Left hindlimb (tissue), 1 donor: ENCODE measurements at places on chromosomes 1 and 21.

- no peak for DNase-seq
Observed at GRCh38 chr1:204924013-204924759, 53.5 kb downstream of the NFASC start.

DNA sequence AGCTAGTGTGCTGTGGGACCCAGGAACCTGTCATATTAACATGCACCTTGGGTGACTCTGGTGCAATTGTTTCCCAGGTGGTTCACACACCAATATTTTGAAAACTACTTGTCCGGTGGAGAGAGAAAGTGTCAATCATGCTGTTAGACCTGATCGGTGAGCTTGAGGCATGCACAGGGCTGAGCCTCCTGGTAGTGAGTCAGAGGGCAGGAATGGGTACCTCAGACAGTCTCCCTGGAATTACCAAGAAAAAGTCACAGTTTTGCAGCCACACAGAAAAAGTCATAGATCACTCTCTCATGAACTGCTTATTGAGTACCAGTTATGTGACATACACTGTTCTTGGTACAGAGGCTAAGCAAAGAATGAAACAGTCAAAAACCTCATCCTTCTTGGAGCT, 140.1 kb upstream of the NFIA start:
- no peak for DNase-seq

- no peak for DNase-seq
Observed at GRCh38 chr1:198919667-198920398, 281.0 kb downstream of the PTPRC start.

DNA sequence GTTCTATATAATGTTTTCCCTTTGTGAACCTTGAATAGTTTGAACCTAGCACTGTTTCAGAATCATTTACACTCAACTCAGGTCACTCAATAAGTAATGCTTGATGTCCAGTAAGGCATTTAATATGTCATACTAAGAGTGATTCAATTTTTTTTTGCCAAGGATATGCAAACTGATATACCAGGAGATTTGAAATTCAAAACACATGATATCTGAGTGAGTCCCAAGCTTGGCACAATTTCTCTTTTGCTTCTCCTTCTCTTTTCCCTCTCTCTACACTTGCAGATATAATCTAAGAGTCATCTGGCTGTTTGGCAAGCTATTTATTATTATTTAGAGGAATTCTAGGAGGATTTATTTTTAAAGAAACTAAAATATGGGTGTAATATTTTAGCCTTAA, 61.6 kb upstream of the SPAG17 start:
- DNase-seq = no peak

GRCh38 chr1:228336308-228337030, 70.2 kb downstream of the TRIM11 start:
- DNase-seq = peak; percentile 19

DNA sequence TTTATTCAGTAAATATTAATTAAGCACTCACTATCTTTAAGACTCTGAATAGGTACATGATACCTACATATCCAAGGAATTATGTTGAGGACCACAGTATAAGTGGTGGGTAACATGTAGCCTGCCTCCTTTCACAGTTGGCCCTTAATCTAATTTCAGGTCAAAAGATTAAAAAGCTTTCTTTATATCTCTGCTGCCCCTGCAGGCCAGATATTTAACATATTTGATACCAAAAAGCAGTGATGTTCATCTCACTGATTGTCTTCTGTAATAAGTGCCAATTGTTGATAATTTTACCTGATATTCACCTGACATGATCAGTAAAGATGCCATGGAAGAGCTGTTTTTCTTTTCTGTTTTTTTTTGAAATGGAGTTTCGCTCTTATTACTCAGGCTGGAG, 36.5 kb downstream of the RLF start:
- DNase-seq = no peak

- no peak for DNase-seq
Observed at GRCh38 chr1:29519108-29519787, 282.9 kb downstream of the PTPRU start.

DNA sequence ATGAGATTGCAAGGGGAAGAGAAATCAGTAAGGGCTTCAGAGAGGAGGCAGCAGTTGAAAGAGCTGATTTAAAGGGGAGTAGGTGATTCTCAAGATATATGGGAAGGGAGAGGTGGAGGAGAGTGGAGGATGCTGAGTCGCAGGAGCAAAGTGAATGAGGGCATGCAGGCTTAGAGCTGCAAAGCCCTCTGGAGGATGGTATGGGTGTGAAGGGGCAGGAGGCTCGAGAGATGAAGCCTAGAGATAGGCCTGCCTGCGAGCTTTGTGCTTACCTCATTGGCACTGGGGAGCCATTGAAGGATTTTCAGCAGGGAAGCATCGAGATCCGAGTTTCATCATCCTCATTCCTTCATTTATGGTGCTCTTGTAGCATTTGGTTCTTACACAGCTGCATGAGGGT, 15.8 kb upstream of the SH2D2A start:
- no peak for DNase-seq

DNA sequence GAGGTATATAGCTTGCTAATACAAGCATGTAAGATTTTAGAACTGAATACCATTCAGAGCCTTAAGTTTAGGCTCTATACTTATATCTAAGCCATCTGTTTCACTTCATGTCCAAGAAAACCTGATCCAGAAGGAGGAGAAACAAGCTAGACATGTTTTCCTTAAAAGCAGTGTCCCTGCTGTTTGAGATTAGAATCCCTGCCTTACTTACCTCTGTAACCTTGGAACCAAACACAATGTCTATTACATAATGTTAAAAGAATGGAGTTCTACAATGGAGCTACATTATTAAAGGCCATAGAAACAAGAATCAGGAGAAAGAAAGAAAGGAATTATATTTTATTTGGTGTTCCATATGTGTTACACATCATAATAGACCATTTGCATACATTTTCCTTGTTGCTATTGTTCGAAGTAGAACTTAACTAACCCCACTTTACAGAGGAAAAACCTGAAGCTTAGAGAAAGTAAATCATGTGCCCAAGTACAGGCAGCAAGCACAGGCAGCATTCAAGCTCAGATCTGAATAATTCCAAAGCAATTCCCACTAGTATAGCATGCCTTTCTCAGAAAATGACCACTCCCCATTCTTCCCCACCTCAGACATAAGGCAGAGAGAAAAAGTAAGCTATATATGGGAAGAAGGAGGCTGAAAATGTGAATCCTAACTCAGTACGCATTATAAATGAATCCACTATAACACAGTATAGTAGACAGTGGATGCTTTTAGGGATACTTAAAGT, 380.1 kb upstream of the SPAG17 start:
- no peak for DNase-seq

DNA sequence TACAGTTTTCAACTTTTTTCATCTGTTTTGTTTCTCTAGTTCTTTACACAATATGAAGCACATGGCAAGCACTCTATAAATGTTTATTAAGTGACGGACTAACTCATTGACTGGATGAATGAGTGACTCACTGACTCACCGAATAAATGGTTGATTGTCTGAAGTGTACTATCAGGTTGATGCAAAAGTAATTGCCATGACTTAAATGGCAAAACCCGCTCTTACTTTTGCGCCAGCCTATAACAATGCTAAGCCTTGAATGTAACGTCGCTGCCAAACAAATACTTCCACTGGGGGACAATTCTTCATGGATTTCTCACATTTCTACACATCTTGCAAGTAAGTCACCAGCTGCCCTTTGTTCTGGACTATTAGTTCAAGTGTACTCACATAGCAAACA, 109.0 kb upstream of the KCTD3 start:
- no peak for DNase-seq

GRCh38 chr1:224317383-224318045, 12.5 kb downstream of the NVL start:
- no peak for DNase-seq
